NB4 (cell line): ENCODE measurements at places on chromosomes 12 and 14.

- DNase-seq = no peak
These were observed 168.3 kb upstream of the NPAS3 start for GRCh38 chr14:32770422-32770821.

DNA sequence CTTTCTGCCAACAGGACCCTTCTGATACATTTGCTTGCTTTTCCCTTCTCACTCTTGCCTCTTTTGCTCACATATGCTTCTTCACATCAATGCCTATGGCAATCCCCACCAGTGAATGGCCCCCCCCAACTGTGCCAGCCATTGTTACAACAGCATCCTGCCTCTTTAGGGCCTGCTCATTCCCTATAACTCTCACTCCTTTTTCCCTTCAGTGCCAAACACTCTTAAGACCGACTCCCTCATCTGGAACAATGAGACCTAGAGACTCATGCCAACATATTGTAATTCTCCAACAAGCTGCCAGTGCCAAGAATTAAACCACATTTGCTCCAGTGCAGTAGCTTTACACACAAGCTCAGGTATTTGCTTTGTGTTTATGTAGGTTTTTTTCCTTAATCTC, 189.0 kb downstream of the SOX5 start:
- no peak for DNase-seq

DNA sequence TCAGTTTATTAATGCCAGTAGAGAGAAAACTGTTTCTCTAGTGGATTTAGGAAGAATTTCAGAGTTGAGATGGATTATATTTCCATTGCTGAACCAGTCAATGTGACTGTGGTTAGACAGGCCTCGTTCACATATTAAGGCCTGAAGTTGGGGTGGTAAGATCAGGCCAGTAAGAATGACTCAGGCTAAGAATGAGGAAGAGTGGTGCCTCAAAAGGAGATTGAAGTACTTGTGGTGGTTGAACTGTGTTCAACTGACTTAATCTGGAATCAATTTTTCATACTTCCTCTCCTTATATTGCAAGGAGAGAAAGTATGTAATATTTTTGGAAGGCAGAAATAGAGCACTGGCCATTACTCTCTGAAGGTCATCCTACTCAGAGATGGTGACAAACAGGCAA, 37.8 kb upstream of the ATF7IP start:
- peak; percentile 77 for DNase-seq

DNA sequence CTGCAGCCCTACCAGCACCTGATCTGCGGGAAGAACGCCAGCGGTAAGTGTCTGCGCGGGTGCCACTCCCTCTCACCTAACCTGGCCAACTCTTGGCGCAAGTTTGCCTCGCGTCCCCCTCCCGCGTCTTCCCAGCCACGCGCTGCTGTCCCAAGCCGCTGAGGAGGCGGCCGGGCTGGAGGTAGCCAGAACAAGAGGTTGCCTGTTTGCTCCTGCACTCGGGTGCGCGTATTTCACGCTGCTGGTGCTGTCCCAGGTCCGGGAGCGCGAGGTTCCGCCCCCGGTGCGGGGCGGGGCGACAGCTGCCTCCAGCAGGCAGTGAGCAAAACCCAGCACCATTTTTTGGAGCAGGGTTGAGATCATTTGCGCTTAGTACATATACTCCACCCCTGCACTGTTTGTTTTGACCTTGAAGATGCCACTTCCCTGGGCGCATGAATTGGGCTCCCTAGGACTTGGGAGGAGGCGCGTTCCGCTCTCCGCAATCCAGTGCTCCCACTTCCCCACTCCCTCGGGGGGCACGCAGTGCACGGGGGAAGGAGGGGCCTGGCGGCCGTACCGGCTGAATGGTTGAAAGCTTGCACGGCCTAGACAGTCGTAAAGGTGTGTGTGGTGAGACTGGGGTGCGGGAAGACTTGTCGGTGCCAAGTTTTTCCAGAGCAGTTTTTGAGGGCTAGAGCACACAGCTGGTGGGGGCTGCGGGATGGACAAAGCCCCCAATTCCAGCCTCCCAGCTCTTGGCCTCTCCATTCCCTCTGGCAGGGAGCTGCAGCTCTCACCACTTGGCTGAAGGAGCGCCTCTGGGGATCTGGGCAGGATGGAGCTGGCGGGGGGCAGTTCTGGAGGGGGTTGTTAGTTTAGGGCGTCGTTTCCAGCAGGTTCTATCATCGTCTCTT, 226.9 kb upstream of the CRY1 start:
- peak; percentile 71 for DNase-seq

GRCh38 chr12:25319233-25319984, 68.7 kb upstream of the KRAS start:
- DNase-seq = no peak

- no peak for DNase-seq
These were observed 193.0 kb downstream of the MON2 start for GRCh38 chr12:62659453-62660295.

- no peak for DNase-seq
These were observed 459 bp downstream of the PPFIBP1 start for GRCh38 chr12:27524494-27524835.

GRCh38 chr12:17928708-17929366, 161.2 kb downstream of the RERGL start:
- DNase-seq = no peak

DNA sequence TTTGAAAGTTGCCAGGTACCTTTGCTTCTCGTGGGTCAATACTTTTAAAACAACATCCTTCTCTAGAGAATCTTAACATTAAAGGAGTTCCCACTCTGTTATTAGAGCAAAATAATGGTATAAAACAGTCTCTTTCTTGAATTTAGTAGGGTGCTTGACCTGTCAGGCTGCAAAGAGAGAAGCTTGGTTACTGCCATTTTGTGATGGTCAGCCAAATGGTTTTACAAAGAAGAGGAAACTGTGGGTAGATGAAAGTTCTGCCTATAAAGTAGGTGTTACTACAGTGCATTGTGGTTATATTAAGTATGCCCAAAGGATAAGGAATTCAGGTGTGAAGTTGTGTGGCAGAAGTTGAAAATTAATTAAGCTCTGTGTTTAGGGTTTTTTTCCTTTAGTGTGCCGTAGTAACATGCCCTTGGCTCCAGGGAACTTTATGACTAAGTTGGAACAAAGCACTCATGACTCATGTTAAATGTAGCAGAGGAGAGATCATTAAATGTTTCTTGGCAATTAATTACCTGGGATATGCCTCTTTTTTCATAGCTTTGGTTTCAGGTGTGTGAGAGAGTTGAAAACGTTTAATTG, 354.0 kb upstream of the KITLG start:
- DNase-seq = no peak

DNA sequence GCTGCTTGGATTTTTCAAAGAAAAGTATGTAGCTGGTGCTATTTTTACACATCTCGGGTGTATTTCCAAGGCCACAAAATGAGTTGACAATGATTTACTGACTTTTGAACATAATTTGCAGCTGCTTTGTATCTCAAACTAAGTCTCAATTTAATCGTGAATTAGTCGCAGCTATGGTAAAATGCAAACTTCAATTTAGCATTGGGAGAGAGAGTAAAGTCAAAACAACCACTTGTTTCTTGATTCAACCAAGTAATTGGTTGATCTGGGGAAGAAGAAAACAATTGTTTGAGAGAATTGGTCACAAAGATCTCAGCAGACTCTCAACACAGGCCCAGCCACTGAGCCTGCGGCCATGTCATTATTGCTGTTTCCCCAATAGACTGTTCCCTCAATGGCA, 75.0 kb upstream of the DYRK2 start:
- DNase-seq = no peak

DNA sequence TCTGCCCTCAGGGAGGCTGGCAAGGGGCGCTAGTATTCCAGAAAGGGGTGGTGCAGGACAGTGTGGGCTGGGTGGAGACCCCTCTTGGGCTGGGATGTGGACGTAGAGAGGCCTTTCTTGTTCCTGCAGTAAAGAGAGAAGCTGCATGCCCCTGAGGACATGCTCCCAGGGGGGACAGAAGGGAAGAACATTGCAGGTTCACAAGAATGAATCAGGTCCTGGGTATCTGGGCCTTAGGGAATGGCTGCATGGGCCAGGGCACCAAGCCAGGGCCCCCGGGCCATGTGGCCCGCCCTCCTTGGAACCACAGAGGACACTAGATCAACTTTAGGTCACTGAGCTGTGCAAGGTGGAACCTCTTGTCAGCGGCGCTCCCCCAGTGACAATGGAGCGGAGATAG, 51.8 kb downstream of the ZNF664 start:
- DNase-seq = peak; percentile 54

GRCh38 chr12:56326533-56326932, 7.3 kb downstream of the PAN2 start:
- no peak for DNase-seq

- DNase-seq = peak; percentile 15
These were observed 98.1 kb upstream of the VRK1 start for GRCh38 chr14:96698960-96699539.

DNA sequence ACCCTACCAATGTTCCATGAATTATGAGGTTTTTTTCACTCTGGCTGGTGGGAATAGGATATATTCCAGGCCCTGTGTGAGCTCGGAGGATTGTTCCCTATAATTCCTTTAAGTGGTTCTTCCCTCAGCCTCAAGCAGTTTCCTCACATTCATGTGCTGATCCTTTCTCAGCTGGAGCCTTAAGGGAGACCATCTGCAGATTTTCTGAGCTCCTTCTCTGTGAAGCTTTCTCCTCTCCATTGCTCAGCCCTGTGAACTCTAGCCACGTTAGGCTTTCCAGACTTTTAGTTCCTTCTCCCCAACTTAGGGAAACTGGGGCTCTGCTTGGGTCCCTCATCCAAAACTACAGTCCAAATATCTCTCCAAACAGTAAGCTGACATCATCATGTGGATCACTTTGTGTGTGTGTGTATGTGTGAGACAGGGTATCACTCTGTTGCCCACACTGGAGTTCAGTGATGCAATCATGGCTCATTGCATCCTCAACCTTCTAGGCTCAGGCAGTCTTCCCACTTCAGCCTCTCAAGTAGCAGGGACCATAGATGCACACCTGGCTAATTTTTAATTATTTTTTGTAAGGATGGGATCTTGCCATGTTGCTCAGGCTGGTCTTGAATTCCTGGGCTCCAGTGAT, 219.5 kb upstream of the OTX2 start:
- DNase-seq = no peak

- DNase-seq = peak; percentile 88
These were observed 8.3 kb downstream of the C3AR1 start for GRCh38 chr12:8057839-8058238.

DNA sequence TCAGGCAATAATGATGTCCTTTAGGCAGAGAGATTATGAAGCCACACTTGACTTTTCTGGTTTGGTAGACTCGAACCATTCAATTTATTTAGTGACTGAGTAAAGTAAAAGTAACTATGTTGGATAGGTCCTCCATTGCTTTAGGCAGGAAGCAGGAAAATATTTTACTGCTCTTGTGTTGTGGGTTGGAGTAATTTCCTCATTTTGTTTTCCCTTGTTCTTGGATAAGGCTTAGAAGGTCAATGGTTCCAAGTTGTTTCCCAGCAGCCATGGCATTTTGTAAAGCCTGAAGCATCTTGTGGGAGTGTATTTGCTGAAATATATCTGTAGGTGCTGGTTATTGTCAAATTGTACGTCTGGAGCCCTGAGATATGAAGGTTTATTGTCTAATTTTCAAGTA, 161.2 kb upstream of the SLC38A2 start:
- no peak for DNase-seq

GRCh38 chr12:113413488-113413939, 8.7 kb upstream of the SDSL start:
- peak; percentile 76 for DNase-seq

GRCh38 chr12:113305281-113305856, 29.5 kb downstream of the SLC8B1 start:
- DNase-seq = no peak
